ENCODE measurements at places on chromosomes 6 and 20.

DNA sequence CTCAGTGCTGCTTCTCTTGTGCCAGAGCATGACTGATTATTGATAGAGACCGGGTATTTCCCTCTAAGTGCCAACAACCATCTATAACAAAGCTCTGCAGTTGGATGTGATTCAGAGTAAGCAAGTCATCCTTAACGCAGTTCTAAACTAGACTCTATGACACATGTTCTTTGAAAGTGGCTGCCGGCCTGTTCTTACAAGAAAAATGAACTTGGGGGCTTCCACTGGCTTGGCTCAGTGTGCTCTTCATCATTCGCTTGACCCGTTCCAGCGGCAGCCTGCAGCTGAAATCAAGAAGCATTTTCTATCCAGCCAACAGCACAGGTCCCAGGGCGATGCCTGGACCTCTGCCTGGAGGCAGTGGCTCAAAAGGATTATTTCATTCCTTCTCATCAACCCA is 29.8 kb downstream of the GFOD1 start:
- no peaks in the 10 kb centered on the region for H3K27me3 ChIP-seq
- no peak for DNase-seq
- H3K27ac ChIP-seq = peak overlapping the region; percentile 17
- peaks cover 6% of the 10 kb centered on the region for H3K36me3 ChIP-seq
- H3K4me3 ChIP-seq = no peak overlapping the region
- peaks cover 48% of the 10 kb centered on the region for H3K4me1 ChIP-seq

- peaks cover 14% of the 10 kb centered on the region for H3K4me1 ChIP-seq
- H3K27ac ChIP-seq = no peak overlapping the region
- peaks cover 12% of the 10 kb centered on the region for H3K36me3 ChIP-seq
- no peaks in the 10 kb centered on the region for H3K27me3 ChIP-seq
- no peak overlapping the region for H3K4me3 ChIP-seq
Measured at GRCh38 chr6:118659513-118660217, 8.3 kb upstream of the CEP85L start.

GRCh38 chr6:7243179-7243981 is 69.6 kb downstream of the SSR1 start:
- no peaks in the 10 kb centered on the region for H3K27me3 ChIP-seq
- peaks cover 23% of the 10 kb centered on the region for H3K4me1 ChIP-seq
- peaks cover 22% of the 10 kb centered on the region for H3K36me3 ChIP-seq
- peak overlapping the region; percentile 86 for H3K27ac ChIP-seq
- peak; percentile 44 for DNase-seq

DNA sequence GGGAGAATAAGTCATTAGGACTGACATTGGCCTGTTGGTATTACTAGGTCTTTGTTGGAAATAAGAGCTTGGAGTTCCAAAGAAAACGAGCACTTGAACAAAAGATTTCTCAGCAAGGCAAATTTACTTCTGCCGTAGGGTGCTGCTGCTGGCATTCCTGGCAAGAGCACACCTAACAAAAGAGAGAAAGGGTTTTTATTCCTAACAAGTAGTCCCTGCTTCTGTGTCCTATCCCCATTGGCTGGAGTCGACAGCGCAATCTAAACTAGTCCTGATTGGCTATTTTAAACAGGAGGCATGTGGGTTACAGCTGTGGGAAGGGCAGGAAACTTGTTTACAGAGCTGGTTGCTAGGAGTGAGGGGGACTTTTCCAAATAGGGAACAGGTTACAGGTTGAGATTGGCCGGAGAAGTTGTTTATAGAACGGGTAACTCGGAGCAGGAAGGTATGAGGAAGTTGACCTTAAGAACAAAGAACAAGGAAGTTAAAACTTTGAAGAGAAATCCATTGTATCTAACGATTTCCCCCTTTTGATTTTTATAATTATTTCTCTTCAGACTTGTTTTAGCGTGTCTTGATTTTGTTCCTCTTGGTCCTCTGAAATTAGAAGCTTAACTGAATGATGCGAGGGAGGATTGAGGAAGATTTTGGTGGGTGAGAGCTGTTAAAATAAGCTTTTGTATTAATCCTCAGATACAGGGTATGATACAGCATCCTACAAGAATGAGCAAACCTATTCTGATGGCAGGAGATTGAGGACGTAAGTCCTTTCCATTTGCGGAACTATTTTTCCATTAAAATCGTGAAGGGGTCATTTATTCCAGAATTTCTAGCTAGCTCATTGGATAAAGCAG is 3.4 kb upstream of the ZNFX1 start:
- H3K4me3 ChIP-seq = peak overlapping the region; percentile 39
- peak; percentile 42 for DNase-seq
- H3K36me3 ChIP-seq = peaks cover 67% of the 10 kb centered on the region
- H3K27me3 ChIP-seq = no peaks in the 10 kb centered on the region
- peaks cover 53% of the 10 kb centered on the region for H3K4me1 ChIP-seq
